ENCODE measurements at places on chromosomes 7 and 10.

DNA sequence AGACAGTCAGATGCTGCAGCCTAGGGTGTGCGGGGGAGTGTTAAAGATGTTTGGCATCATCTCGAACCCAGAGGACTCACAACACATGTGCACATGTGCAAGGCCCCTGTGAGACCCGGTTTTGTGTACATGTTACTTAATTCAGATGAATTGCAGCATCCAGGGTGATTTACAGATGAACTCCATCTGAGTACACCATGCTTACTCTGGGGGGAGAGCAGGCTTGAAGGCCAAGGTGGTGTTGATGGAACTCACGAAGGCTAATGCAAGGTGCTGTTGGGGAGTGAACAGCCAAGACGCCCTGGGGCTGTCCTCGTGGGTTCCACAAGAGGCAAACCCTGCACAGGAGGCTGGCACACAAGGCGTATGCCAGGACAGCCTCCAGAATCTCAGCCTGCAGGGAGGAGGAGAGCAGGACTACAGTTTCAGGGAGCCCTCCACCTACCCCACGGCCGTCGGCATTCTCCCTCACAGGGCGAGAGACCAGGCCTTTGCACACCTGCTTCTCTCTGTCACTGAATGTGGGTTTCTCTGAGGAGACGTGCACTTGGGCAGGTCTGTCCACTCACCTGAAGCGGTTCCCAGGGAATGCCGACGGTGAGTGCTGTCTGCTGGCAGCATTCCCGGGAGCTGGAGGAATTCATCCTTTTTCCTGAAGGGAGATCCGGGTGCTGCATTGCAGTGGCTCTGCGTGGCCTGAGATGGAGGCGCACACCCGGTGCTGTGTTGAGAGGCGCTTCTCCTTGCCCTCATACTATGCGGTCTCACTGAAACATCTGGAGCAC, 178.5 kb upstream of the RNF32 start:
- DNase-seq, result no peak

- no peak for DNase-seq
Observed at GRCh38 chr7:148110097-148110868, 480.3 kb upstream of the C7orf33 start.

- no peak for DNase-seq
Observed at GRCh38 chr7:68015122-68015977, 1018.7 kb downstream of the TYW1 start.

- DNase-seq, result no peak
Observed at GRCh38 chr10:78044699-78045098, 11.0 kb downstream of the RPS24 start.

DNA sequence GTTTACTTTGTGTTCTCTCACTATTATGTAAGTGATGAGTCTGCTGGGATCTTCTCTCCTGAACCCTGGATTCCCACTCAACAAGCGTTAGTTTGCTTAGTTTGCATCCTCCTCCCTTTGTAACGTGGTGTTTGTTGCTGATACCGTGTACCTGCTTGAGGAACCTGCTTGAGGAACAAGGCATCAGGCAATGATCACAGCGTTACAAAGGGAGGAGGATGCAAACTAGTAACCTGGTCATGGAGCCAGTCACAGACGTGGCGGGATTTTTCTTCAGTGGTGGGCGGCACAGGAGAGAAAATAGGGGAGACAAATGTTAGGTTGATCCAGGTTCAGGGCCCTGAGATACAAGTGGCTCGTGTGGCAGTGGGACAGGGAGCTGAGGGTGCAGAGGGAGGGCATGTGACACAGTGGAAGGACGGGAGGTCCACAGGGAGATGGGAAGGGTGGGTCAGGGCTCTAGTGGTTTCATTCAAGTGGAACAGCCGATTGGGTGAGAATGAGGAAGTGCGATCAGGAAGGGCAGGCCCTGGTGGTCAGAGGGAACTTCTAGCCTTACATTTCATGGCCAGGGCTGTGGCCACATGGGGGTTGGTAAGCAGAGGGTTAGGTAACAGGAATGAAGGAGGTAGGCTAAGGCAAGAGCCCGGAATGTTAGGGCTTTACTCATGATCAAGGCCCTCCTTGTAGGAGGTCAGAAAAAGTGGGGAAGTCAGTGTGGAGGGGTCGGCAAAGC, 38.0 kb downstream of the SNX10 start:
- no peak for DNase-seq

DNA sequence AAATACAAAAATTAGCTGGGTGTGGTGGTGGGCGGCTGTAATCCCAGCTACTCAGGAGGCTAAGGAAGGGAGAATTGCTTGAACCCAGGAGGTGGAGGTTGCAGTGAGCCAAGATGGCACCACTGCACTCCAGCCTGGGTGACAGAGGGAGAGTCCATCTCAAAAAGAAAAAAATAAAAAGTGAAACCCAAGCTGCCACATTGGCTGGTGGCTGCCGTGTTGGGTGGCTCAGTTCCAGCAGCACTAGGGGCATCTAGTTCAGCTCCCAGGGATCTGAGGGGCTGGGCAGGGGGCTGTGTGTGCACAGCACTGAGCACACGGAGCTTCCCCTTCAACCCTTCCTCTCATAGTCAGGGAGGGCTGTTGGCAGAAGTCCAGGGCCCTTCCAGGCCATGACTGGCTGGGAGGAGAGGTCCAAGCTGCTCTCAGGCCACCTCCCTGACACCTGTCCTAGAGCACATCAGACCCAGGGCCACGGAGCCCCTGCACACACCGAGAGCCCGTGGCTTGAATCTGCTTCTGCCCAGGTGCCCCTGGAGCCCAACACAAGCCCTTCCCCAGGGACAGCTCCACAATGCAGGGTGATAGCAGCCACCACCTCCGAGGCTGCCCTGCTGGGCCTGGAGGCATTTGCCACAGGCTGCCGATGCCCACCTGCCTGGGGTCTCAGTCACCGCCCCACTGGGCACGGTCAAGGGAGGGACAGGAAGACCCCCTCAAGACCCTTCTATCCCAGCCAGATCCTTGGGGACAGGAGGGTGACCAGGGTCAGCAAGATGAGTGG, 47.3 kb downstream of the YKT6 start:
- DNase-seq, result no peak

DNA sequence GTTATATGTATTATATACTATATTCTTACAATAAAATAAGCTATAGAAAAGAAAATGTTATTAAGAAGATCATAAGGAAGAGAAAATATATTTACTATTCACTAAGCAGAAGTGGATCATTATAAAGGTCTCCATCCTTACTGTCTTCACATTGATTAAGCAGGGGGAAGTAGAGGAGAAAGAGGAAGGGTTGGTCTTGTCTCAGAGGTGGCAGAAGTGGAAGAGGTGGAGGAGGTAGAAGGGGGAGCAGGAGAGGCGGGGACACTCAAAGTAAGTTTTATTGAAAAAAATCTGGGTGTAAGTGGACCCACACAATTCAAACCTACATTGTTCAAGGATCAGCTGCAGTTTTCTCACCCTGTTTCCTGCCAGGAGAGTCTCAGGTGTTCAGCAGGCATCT, 28.9 kb upstream of the ERCC6 start:
- no peak for DNase-seq

DNA sequence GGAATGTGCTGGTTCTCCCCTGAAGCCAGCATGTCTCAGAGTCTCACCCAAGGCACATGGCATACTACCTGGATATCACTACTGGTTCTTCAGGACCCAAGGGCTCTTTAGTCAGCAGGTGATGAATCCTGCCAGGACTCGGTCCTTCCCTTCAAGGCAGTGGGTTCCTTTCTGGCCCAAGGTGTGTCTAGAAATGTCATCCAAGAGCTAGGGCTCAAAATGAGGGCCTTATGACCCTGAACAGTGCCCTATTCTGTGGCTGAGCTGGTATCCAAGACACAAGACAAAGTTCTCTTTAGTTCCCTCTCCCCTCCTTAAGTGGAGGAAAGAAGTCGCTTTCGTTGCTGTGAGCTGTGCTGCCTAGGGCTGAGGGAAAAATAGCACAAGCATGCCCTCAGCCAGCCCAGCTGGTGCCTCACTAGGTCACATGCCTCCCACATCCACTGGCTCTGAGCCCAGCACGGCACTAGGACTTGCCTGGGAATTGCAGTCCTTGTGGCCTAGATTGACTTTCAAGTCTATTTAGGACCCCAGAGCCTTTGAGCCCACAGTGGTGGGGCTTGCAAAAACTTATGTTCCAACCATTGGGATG, 106.0 kb downstream of the BMS1 start:
- DNase-seq, result no peak

- DNase-seq, result no peak
Observed at GRCh38 chr7:111006040-111006439, 84.9 kb upstream of the LRRN3 start.

- DNase-seq, result peak; percentile 31
Observed at GRCh38 chr10:103712898-103713498, 142.4 kb downstream of the SH3PXD2A start.

GRCh38 chr10:14254368-14254767, 76.4 kb downstream of the FRMD4A start:
- DNase-seq, result no peak

- DNase-seq, result no peak
Observed at GRCh38 chr7:3264693-3265339, 36.2 kb upstream of the SDK1 start.

DNA sequence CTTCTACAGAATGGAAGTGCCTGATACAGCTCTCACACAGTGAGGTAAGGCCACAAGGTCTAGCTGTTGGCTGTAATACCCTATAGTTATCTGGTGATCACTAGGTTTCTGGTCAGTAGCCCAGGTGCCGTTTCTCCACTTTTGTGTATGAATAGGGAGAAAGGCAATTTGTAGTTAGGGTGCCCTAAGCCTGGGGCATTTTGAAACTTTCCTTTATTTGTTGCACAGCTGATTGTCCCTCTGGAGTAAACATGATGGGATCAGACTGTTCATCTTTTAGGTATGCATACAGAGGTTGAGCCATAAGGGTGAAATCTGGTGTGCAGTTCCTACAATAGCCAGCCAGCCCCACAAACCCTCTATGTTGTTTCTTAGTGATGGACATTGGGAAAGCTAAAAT, 112.4 kb downstream of the ANKRD26 start:
- no peak for DNase-seq
